ENCODE measurements at places on chromosomes 3 and 15.
A peak's percentile ranks its signal among the peaks of the same experiment; 100 is the strongest.

DNA sequence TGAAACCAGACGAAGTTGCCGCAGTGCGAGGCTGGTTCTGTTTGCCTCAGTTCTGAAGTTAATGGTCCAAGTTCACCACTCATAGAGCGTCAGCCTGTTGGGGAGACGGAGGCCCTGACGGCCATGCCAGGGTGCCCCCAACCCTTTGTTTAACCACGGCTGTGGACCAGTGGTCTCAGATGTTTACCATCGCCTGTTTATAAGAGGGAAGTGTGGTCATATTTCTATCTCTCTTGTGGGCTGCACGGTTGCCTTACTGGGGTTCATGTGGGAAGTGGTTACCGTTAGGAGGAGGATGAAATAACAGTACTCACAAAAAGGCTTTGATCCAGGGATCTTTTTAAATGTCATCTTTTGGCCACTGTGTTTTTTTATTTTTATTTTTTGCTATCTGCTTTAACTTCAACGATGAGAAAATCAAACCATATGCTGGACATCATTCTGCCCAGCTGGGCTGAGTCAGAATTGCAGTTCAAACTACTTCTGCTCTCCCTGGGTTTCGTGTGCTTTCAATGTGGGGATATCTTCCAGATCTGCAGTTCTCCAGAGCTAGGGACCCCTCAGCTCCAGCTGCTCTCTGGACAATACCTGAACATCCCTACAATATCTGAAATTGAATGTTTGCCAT, 17.8 kb downstream of the SMAD3 start:
- no peak for DNase-seq

DNA sequence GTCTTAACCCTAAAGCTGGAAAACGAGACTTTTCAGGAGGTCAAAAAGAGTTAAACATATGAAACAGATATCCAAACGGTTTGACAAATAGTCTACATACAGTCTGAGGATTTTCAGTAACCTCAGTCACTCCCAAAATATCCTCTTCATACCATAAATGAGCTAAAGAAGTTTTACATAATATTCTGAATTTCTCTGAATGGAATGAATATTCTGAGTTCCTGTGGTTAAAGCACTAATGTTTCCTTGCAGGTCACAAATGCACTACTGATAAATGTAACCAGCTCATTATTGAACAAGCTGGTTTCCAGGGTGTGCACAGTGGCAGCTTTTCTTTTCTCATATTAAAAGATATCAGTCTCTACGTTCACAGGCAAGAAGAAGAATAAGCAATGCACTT, 137.4 kb upstream of the POU1F1 start:
- no peak for DNase-seq

GRCh38 chr3:152853196-152853595, 18.3 kb downstream of the P2RY1 start:
- DNase-seq = no peak

DNA sequence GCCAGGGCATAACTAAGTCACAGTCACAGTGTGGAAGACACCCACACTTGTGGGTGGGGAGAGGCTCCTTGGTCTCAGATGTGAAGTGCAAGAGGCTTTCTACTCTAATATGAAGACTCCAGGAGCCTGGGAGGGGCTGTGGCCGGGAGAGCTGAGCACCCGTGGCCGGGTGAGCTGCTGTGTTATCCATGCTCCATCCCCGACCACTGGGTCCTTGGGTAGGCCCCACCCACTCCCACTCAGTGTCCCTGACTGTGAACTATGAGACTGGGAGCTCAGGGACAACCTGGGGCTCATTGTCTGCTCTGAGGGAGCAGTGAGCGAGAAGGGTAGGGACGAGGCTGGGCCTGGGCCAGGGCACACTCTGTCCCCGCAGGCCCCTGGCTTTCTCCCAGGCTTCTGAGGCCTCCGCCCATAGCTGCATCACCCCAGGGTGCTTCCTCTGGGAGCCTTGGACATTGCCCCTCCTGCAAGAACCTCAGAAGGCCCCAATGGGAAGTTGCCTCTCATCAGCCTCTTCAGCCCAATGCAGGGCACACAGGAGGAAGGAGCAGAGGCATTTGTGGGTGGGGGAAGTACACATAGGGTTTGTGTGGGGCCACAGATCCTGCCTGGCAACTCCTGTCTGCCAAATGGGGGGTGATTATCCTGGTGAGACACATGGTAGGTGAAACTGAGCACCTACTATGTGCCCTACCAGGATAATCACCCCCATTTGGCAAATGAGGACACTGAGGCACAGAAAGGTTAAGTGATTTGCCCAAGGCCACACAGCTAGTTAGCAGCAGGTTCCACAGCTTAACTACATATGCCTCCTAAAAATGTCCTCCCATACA, 2.4 kb downstream of the ANPEP start:
- DNase-seq = peak; percentile 79

DNA sequence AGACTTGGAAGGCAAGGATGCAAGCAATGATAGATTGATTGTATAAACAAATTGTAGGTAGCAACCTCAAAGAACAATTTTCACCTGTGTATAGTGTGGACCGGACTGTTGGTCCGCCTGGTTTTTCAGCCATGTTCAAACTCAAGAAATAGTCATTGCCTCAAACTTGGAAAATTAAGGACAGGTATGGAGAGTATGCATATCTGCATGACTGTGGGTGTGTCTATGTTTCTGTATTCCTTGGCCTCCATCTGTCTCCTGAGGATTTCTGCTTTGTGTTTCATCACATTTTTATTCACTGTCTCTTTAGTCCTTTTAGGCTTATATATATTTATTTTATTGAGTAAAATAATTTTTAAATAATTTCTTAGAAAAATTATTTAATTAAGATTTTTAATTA, 53.9 kb upstream of the RASA2 start:
- DNase-seq = no peak

GRCh38 chr3:64983583-64984359, 296.0 kb upstream of the ADAMTS9 start:
- DNase-seq = no peak

GRCh38 chr3:186566772-186567071, 417 bp downstream of the TBCCD1 start:
- DNase-seq = no peak

- no peak for DNase-seq
Measured at GRCh38 chr3:49133226-49133951, 539 bp upstream of the LAMB2 start.

GRCh38 chr15:82969353-82969752, 16.7 kb upstream of the RAMAC start:
- no peak for DNase-seq

DNA sequence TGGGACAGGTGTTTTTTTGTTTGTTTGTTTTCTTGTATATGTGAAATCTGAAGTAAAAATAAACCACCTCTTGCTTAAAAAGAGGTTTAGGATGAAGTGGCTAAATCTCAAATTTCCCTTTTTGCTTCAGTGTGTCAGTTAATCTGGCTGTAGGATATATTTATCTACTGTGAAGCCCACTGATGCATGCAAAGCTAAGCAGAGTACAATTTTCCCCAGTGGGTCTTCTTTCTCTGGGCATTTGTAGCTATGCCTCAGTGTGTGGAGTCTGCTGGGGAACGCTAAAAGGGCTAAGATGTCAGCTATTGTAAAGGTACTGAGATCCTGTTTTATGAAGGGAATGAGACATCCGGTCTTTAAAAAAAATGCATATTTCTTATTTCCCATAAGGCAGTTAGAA, 190.6 kb downstream of the TCF12 start:
- DNase-seq = no peak

- no peak for DNase-seq
Measured at GRCh38 chr3:28756056-28756455, 407.4 kb upstream of the AZI2 start.

- no peak for DNase-seq
Measured at GRCh38 chr15:47717036-47717612, at the start of gene SEMA6D. Gene SEMA6D, plus strand, starts transcription at chr15:47717505. Its CDS starts 42,294 bp downstream, at chr15:47759799.

GRCh38 chr3:60935709-60936108, 315.5 kb downstream of the FHIT start:
- no peak for DNase-seq

GRCh38 chr3:34955680-34956079, 683.6 kb upstream of the ARPP21 start:
- DNase-seq = no peak
